SW 1271 (cell line): ENCODE measurements at places on chromosomes 1 and 21.

- no peak for DNase-seq
These were observed 226.2 kb upstream of the IRF2BP2 start for GRCh38 chr1:234836045-234836681.

DNA sequence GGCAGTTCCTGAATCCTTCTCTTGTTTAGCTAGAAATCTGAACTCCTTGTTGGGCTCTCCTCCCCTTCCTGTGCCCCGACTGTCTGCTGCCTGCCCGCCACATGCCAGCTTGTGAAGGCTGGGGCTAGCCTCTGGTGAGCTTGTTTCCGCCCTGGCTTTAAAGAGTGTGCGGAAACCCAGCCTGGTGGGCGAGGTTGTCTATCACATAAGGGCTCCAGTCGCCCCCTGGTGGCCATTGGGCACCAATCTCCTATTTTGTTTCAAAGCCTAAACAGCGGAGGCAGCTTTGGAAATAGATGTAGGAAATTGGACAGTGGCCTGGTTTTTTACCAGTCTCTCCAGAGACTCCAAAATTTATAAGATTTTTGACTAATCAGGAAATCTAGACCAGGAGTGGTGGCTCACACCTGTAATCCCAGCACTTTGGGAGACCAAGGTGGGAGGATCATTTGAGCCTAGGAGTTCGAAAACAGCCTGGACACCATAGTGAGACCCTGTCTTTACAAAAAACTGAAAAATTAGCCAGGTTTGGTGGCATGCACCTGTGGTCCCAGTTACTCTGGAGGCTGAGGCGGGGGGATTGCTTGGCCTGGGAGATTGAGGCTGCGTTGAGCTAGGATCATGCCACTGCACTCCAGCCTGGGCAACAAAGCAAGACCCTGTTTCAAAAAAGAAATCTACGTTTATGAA lies 9.8 kb downstream of the ATP8B2 start:
- peak; percentile 50 for DNase-seq

GRCh38 chr21:16427587-16428087 lies 697.9 kb downstream of the USP25 start:
- DNase-seq: no peak

DNA sequence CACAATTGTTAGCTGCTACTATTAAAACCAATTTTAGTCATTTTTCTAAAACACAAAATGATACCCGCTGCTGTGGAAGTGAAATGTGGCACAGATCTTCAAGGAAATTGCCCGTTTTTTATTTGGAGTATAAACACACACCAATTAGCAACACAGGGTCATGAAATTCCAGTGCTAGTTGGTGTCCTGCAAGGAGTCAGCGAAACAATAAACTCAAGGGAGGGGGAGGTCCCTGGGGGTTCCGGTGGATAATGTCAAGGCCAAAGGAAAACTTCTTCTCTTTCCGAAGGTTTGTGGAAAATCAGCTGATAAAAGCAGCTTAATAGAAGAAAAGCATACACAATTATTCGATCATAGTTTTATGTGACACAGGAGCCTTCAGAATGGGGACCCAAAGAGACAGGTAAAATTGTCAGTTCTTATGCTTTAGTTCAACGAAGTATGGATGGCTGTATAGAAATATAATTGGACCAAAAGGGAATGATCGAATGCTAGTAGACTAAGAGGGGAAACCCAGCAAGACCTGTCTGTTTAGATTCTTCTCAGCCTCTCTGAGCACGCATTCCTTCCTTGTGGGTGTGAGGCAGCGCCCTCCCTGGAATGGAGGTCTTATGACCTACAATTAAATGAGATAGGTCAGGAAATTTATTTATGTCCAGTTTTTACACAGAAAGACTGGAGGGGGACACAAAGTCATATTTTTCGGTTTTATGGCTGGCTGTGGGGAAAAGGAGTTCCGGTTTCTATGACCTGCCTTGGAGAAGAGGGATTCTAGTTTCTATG lies 65.9 kb downstream of the KCNK1 start:
- DNase-seq: no peak

DNA sequence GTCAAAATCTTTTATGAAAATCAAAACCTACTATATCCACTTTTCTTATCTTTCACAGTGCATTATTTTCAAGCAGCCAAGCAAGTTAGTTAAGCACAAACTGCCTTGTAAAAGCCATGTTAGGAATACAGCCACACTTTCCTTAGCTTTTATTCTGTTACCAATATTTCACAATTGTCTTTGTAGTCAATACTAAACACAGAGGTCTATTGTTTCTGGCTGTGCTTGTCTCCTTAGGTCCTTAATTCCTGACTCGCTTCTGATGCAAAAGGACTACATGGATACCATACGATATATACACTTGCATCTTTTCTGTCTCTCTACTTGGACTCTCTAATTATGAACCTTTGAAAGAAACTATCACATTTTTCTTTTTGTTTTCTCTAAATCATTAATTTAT lies 331.8 kb downstream of the NEGR1 start:
- no peak for DNase-seq

DNA sequence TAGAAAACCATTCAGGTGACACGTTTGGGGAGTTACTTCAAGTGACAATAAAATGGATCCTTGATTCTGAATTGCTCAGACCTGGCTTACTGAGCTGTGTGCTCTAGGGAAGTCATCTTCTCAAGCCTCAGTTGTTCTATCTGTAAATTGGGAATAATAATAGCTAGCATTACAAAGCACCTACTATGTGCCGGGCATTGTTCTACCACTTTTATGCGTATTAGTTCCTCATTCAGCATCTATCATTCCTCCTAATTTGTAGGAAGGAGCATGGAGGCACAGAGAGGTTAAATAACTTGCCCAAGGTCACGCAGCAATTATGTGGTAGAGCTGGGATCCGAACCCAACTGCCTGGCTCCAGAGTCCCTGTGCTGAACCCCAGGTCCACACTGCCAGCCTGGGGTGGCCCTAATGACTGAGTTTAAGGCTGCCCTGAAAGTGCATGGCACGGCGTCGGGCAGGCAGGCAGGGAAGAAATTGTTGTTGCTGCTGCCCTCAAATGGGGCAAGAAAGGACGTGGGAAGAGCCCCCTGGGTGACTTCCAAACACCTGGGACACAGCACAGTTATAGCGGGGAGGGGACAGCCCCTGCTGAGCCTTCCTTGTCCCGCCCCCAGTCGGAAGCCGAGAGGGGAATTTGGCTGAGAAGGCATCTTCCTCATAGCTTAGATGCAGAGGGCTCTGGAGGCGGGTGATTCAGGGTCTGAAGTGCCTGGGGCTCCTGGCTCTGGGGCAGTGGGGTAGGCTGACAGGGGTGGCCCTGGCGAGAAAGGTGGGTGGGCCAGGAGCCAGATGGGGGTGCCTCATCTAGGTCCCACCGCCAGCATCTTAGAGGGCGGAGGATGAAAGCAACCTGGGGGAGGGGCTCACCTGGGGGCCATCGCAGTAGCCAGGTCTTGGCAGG lies 86.5 kb upstream of the IFFO2 start:
- no peak for DNase-seq

DNA sequence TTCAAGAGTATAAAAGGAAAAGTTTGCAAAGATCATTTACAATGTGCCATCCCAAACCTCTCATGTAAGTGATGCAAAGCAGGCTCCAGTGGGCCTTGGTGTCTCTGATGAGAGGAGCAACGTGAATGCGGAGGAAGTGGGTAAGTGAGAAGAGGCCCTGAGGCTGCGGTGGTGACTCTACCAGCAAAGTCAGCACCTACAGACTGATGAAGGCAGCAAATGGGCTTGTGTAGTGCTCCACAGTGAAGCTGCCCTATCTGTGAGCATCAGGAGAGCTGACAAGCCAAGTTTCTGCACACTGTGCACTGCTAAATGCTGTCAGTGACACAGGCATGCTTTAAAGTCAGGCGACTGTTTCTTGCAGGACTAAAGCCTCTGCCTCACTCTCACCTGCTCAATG lies 15.6 kb upstream of the RAP1A start:
- DNase-seq: no peak

- DNase-seq: no peak
These were observed 21.0 kb upstream of the APP start for GRCh38 chr21:26191609-26192008.

- DNase-seq: no peak
These were observed 39.2 kb upstream of the RUNX1 start for GRCh38 chr21:35088319-35088771.

DNA sequence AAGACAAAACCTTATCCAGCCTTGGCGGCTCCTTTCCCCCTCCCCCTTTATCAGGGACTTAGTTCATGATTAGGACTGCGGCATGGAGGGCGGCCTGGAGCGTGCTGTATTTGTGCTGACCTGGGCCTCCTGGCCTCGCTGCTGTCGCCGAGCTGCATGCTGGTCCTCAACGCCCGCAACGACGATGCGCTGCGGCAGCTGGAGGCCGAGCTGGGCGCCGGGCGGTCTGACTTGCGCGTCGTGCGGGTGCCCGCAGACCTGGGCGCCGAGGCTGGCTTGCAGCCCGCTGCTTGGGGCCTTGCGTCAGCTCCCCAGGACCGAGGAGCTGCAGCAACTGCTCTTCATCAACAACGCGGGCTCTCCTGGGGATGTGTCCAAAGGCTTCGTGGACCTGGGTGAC lies 70.9 kb downstream of the TM2D1 start:
- no peak for DNase-seq

DNA sequence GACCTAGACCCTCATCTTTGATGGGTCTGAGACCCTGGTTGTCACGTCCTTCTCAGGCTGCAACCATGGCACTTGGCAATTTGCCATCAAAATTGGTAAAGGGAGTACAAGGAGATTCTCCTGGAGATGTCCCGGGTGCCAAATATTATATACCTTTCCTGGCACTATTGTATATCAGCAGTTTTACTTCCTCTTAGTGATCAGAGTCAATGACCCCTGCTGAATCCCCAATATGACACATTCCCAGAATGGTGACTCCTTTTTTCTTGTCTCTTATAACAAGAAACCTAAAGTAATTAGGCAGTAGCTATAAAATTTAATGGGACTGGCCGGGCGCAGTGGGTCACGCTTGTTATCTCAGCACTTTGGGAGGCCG lies 39.6 kb upstream of the CDC42BPA start:
- DNase-seq: no peak

- no peak for DNase-seq
These were observed 124.7 kb upstream of the C1orf21 start for GRCh38 chr1:184262109-184262508.

DNA sequence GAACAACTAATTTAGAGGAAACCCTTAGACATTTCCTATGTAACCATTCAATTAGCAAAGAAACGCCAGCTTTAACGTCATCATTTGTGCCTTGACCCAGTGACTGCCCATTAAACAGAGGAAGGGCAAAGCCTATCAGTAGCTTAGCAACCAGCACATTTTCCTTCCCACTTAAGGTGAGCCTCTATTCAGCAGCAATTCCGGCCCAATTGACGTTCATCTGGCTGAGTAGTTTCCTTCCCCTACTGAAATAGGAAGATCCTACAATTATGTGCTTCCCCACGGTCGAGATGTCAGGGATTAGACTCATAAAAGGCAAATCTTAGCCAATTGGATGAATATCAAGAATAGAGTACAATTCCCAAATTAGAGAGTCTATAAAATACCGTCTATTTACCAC lies 482.1 kb upstream of the ADAMTS5 start:
- DNase-seq: no peak

DNA sequence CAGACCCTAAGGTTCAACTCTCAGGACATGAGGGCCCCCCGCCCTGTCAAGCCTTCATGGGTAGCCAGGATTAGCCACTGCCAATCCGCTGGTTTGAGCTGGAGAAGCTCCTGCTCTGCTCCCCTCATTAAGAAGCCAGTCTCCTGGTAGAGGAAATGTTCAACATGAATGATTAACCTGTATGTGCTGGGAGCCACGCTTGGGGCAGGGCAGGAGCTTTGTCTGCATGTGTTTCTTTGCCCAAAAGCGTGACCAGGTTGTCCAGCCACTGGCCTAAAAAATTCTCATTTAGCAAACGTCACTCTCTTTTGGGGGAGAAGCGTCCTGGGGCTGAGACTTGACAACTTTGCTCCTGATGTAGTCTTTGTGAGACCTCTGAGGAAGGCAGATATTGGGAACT lies 96.5 kb downstream of the RRAGC start:
- DNase-seq: no peak

DNA sequence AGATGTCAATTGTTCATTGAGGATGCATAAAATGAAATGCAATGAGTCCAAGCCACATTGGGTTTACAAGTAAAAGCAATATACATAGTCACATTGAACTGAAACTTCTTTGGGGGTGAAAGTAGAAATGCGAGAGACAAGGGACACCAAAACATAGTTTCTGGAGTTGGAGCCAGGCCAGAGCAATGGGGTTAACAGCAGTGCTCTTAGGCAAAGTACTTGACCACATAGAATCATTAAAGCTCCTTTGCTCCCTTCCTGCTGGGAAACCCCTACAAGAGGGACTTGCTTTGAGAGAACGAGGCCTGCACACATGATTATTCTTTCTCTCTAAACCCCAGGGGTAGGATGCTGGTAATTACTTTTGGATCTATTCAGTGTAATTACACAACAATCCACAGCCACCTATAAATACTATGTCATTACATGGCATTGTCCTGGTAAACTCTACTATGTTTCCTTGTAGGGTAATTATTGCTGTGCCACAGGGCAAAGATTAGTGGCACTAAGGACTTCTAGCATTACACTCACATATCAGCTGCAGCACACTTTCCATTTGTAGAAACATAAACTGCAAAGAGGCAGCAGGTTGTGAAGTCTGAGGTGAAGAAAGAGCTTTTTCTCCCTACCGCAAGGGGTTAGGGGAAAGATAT lies 421.6 kb upstream of the PBX1 start:
- DNase-seq: no peak

- no peak for DNase-seq
These were observed 60.6 kb upstream of the CD1D start for GRCh38 chr1:158119976-158120653.

DNA sequence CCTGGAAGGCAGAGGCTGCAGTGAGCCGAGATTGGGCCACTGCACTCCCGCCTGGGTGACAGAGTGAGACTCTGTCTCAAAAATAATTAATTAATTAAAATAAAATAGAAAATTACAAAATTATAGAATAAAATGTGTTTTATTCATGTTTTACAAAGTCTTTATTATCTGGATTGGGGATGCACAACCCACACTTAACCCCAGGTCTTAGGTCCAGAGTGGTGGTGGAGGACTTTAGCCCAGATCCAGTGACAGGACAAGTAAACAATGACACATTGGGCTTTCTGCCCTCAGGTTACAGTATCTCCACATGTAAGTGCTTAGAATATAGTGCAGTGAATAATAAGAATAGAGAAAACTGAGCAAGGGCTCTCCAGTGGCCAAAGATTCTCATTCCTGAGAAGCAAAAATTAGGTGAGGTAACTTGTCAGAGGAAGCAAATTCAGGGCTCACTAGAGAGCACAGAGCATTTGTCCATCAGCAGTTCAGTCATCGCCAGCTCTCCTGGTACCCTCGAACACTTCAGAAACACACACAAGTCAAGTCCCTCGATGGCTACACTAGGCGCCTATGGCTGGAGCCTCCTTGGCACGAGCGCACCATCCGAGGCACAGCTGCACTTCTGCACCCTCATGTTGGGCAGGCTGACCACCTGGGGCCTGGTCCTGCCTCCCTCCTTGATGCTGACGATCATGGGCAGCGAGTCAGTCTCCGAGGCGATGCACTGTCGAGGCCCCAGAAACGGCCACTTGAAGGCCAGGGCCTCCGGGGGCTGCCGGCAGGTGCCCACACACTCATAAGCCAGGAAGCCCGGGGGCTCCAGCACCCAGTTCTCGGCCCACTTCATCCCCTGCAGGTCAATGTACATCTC lies 2.6 kb downstream of the LEFTY1 start:
- no peak for DNase-seq
